ELF-1 (cell line): ENCODE measurements at places on chromosomes 4 and X.
A peak's percentile ranks its signal among the peaks of the same experiment; 100 is the strongest.

DNA sequence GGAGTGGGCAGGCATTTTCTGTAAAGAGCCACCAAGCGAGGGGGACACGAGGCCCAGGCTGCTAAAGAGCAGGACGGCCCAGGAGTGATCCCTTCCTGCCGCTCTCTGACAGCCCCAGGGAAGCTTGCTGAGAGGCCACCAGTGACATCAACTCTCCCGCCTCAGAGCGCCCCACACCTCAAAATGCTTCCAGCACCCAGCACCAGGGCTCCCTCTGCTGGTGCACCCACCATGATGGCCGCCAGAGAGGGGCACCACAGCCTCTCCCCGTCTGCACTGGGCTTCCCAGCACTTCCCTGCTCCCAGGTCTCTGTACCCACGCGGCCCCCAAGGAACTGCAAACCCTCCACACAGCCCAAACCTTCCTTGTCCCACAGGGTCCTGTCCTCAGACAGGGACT, 40.4 kb downstream of the GAK start:
- DNase-seq, result peak; percentile 37

- DNase-seq, result peak; percentile 53
These were observed 3.1 kb downstream of the POU3F4 start for GRCh38 chrX:83511208-83511607.

- DNase-seq, result no peak
These were observed 76.4 kb downstream of the JAKMIP1 start for GRCh38 chr4:6123976-6124375.

DNA sequence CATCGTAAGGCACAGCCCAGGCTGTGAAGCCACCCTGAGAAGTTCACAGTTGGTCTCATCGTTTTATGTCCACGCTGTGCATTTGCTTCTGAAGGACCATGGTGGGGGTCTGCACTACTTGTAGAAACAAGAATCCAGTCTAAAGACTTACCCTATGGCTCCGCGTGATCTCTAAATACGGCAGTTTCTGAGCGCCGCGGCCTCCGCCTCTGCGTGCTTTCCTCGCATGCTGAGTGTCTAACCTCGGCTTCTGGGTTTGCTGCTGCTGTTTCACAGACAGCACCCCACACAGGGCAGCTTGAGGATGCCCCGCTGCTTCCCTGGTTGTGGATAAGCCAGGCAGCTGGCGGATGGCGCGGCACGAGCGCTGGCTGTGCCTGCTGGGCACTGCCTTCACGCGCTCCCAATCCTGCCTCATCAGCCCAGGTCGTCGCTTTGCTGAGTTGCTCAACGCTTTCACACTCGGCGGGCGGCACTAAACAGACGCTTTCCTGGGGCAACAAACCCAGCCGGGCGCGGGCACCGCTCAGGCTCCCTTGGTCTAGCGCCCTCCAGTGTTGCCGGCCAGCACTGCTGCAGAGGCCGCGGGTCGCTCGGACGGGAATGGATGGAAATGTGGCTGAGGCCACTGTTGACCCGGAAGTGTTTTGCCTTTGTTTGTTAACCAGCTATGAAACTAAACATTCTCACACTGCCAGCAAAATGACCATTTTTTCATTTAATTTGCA, 39.2 kb downstream of the FGFRL1 start:
- peak; percentile 74 for DNase-seq

GRCh38 chr4:41701983-41702382, 46.5 kb downstream of the PHOX2B start:
- DNase-seq, result no peak

DNA sequence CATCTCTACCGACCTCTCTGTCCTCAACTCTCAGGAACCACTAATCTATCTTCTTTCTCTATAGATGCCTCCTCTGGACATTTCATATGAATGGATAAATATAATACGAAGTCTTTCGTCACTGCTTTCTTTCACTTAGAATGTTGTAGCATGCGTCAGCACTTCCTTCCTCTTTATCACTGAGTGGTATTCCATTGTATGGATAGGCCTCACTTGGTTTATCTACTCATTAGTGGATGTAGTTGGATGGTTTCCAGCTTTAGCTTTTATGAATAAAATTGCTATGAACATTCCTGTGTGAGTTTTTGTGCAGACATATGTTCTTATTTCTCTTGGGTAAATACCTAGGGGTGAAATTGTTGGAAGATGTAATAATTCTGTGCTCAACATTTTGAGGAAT, 528.2 kb upstream of the FAT1 start:
- DNase-seq, result no peak

DNA sequence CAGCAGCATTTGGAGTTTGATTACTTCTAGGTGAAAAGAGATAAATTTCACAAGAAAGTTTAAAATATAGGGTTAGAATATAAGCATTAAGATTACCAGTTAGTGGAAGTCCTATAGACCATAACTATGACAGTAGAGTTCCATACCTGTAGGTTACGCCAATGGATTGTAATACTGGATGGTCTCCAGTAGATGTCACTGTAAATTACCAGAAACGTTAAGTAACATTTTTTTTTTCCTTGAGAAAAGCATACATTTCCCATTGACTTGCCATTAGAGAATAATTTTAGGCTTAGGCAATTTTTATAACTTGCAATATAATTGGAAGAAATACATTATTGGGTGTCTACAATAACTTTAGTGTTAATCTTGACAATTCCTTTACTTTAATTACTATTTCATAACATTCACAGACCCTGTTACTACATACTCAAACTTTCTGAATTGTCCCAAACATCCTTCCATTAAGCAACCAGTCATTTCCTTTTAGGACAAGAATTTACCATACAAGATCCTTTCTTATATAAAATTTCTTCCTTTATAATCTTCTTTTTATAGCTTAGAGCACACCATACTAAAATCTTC, 304.1 kb upstream of the TECRL start:
- DNase-seq, result no peak

GRCh38 chrX:133258481-133258880, 40.3 kb upstream of the TFDP3 start:
- DNase-seq, result no peak

- DNase-seq, result no peak
These were observed 49.9 kb downstream of the IL15 start for GRCh38 chr4:141686146-141686775.

GRCh38 chrX:72540318-72540717, 32.3 kb downstream of the HDAC8 start:
- DNase-seq, result no peak

DNA sequence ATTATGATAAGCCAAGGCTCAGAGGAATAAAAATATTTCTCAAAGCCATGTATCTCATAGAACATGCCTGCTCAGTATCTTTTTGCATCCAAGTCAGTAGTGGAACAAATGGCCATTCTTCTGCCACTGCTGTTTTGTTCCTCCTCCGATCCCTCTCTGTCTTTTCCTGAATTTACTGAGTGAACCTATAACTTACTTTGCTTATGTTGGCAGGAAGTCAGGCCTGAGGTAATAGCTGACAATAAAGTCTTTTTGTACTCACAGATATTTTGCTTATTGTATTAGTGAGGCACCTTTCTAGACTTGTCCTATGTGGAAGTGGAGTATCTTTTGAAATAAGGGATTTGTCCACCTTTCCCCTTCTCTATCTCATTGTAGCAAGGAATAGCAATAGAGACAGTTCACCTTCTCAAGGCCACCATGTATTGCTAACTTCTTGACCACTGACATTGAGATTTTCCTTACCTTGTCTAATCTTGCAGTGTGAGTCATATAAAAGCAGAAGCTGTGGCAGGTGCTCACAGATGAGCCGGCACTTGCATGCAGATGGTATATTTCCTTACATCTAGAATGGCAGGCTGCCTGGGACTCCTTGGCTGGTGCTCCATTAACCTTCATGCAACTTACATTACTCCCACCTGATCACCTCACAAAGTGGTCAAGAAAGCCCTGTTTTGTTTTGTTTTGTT, 68.2 kb downstream of the AGTR2 start:
- DNase-seq, result no peak

GRCh38 chr4:126969360-126970235, 663.2 kb upstream of the INTU start:
- DNase-seq, result no peak

GRCh38 chr4:14130551-14130950, 503.0 kb upstream of the BOD1L1 start:
- DNase-seq, result no peak

DNA sequence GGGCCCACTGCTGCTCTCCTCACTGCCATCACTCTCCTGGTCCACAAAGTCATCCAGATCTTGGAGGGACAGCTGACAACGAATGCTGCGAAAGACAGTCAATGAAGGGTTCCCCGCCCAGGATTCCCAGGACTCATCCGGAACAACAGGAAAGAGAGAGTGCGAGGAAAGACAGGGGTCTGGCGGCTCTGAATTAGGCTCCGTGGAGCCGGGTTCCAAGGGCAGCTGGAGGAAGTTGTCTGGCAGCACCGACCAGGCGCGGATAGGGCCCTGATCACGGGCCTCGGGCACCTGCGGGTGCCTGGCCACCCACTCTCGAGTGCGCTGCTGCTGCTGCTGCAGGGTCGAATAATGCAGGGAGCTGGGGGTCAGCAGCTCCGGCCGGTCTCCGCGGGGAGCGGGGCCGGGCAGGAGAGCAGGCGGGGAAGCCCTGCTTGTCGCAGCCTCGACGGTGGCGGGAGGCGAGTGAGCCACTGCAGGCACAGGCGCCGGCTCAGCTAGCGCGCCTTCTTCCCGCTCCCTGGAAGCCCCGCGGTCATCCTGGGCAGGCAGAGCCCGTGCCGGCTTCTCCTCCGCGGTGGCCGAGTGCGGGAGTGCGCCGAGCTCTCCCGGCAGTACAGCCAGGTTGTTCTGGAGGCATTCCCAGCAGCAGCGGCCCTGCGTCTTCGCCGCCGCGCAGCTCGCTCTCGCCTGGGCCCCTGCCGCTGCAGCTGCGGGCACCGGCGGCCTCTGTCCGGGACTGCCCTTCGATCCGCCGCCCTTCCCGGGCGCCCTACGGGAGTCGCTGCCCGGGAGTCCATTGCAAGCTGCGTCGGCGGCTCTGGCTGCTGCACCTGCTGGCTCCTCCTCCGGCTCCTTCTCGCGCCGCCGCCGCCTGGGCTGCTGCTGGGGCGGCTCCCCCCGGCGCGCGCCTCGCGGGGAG, 1.1 kb downstream of the SOWAHB start:
- peak; percentile 76 for DNase-seq

DNA sequence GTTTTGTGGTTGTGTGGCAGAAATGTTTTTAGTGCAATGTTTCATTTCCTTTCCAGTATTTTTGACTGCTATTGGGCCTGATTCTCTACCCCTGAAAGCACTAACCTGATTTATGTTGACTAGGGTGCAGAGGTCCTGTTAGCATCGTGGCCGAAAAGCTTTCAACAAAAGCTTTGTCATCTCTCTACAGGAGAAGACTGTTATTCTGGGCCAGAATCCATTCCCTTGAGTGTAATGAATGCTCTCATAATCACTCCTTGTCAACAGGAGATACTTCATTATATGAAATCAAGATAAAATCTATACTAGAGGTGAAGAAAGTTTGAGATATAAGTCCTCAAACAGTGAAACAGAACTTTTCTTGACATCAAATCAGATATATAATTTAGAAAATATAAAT, 195.5 kb downstream of the ZNF330 start:
- no peak for DNase-seq

GRCh38 chrX:76971393-76972376, 475.5 kb upstream of the FGF16 start:
- no peak for DNase-seq
